T-helper 1 cell (primary cell): ENCODE measurements at places on chromosomes 5 and 9.

- DNase-seq: no peak
Observed at GRCh38 chr5:169328401-169328800, 27.5 kb upstream of the SLIT3 start.

DNA sequence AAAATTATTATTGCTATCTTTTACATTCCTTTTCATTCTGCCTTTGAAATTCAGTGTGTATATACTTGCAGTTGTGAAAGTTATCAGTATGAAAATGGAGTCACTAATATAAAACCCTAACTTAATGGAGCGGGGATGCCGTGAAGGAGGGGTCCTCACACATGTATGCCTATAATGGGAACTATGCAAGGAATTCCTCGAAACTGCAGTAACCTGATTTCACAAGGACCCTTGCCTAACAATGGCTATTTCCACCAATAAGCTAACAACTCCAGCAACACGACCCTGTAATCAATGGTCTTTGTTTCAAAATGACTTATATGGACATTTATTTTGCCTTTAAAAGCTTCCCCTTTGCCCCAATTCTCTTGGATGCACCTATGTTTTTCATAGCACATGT, 12.6 kb upstream of the MLLT3 start:
- DNase-seq: no peak

GRCh38 chr9:117461386-117461785, 46.5 kb upstream of the ASTN2 start:
- DNase-seq: no peak

- no peak for DNase-seq
Observed at GRCh38 chr5:20556115-20556763, 568.2 kb upstream of the CDH18 start.

DNA sequence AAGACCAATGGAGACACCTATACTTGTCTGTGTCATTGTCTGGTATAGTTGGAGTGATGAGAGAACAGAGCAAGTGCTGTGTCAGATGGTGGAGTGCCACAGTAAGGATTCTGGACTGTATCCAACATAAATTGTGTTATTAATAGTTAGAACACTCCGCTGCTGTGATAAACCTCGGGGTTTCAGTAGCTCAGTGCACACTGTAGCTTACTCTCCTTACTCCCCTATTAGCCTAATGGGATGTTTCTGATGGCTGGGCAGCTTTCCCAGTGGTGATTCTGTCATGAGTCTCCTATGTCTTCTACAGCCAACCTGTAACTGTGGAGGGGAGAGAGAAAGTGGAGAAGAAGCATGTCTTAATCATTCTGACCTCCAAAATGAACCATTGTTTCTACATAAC, 127.6 kb upstream of the PTCH1 start:
- DNase-seq: no peak
